ENCODE measurements at places on chromosomes 13 and 19. TPM values are rescaled to one million over a fixed set of nuclear protein-coding genes. Genes with fewer than 3 reads are reported as not detected.

ZNF99 gene
- total RNA-seq = not detected

POLR2E gene
- total RNA-seq = 291 TPM

FREM2 gene
- total RNA-seq = not detected

ZNF536 gene
- total RNA-seq = not detected

SHISA7 gene
- total RNA-seq = not detected

UNC13A gene
- total RNA-seq = not detected

ZNF578 gene
- total RNA-seq = 0.93 TPM

LSM4 gene
- total RNA-seq = 419 TPM

GJA3 gene
- total RNA-seq = 1.0 TPM

NLRP9 gene
- total RNA-seq = not detected

CYP4F8 gene
- not detected for total RNA-seq

S1PR2 gene
- total RNA-seq = 7.9 TPM

ZNF813 gene
- total RNA-seq = 8.3 TPM

EFNA2 gene
- total RNA-seq = not detected

RNF17 gene
- not detected for total RNA-seq

EPS8L1 gene
- total RNA-seq = 1.5 TPM

VRK3 gene
- 48.8 TPM for total RNA-seq

LYPD3 gene
- total RNA-seq = 5.3 TPM

ZNF540 gene
- total RNA-seq = 0.72 TPM

ZNF724 gene
- 12.5 TPM for total RNA-seq

ZNF429 gene
- total RNA-seq = 4.7 TPM

FSD1 gene
- 21.0 TPM for total RNA-seq

FCER2 gene
- 1.5 TPM for total RNA-seq

OLFM4 gene
- not detected for total RNA-seq

DAPK3 gene
- 32.2 TPM for total RNA-seq

MRPL57 gene
- total RNA-seq = 26.8 TPM

TGFB1 gene
- total RNA-seq = 154 TPM

MYADM gene
- 30.9 TPM for total RNA-seq

CEACAM16 gene
- not detected for total RNA-seq

B3GNT8 gene
- 0.48 TPM for total RNA-seq

DUXA gene
- not detected for total RNA-seq

ADGRE2 gene
- total RNA-seq = 0.29 TPM

FCAR gene
- not detected for total RNA-seq

ZNF528 gene
- total RNA-seq = 9.4 TPM

IGFL2 gene
- total RNA-seq = not detected

ADGRE3 gene
- total RNA-seq = not detected

KIR2DL3 gene
- not detected for total RNA-seq

CPB2 gene
- not detected for total RNA-seq

FOXA3 gene
- total RNA-seq = 0.39 TPM

RUVBL2 gene
- 189 TPM for total RNA-seq

RBM26 gene
- 60.7 TPM for total RNA-seq

URAD gene
- total RNA-seq = not detected

APOC4 gene
- total RNA-seq = not detected

IRGC gene
- total RNA-seq = not detected

CEACAM18 gene
- not detected for total RNA-seq

DCT gene
- 0.16 TPM for total RNA-seq

ZNF446 gene
- 5.3 TPM for total RNA-seq

THSD1 gene
- total RNA-seq = 0.26 TPM

GGN gene
- not detected for total RNA-seq

SLC25A41 gene
- total RNA-seq = 0.52 TPM

ZNF729 gene
- not detected for total RNA-seq

VAV1 gene
- 65.7 TPM for total RNA-seq
